ENCODE measurements at places on chromosomes 1 and 21. TPM values are rescaled to one million over a fixed set of nuclear protein-coding genes. Genes with fewer than 3 reads are reported as not detected.

MAP10 gene
- 2.4 TPM for polyA plus RNA-seq

TSPAN2 gene
- 51.1 TPM for polyA plus RNA-seq

ANGPTL3 gene
- polyA plus RNA-seq, result 0.11 TPM

PTPN7 gene
- polyA plus RNA-seq, result 1.2 TPM

CDK18 gene
- 6.0 TPM for polyA plus RNA-seq

ADAMTSL4 gene
- 144 TPM for polyA plus RNA-seq

VHLL gene
- polyA plus RNA-seq, result not detected

S100A3 gene
- polyA plus RNA-seq, result 5.2 TPM

SPRR2G gene
- not detected for polyA plus RNA-seq

ATF3 gene
- polyA plus RNA-seq, result 118 TPM

NPHS2 gene
- 0.04 TPM for polyA plus RNA-seq

KIAA0040 gene
- 22.0 TPM for polyA plus RNA-seq

BMP8A gene
- polyA plus RNA-seq, result 0.27 TPM

KIF14 gene
- 0.09 TPM for polyA plus RNA-seq

S100A7A gene
- polyA plus RNA-seq, result not detected

SLC25A34 gene
- 1.3 TPM for polyA plus RNA-seq

RAP1GAP gene
- polyA plus RNA-seq, result 2.1 TPM

TRPM2 gene
- 3.3 TPM for polyA plus RNA-seq
